ENCODE measurements at places on chromosomes 6 and 20. TPM values are rescaled to one million over a fixed set of nuclear protein-coding genes. Genes with fewer than 3 reads are reported as not detected.

DNA sequence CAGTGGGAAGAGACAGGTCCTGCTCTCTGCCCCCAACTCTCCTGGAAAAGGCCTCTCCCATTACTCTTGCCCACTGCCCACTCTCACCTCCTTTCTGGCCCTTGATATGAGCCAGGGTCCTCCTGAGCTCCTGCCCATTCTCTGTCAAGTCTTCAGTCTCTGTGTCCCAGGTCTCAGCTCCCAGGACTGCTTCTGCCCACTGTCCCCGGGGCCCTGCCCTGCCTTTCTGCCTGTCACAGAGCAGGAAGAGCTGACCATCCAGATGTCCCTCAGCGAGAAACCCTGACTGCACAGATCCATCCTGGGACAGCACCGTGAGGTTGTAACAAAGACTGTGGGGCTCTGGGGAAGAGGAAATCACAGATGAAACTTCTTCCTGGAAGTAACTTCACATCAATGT, 22.2 kb downstream of the HLA-F start:
- DNase-seq, result no peak

GRCh38 chr6:111212625-111213024, 125.3 kb downstream of the SLC16A10 start:
- DNase-seq, result no peak

DNA sequence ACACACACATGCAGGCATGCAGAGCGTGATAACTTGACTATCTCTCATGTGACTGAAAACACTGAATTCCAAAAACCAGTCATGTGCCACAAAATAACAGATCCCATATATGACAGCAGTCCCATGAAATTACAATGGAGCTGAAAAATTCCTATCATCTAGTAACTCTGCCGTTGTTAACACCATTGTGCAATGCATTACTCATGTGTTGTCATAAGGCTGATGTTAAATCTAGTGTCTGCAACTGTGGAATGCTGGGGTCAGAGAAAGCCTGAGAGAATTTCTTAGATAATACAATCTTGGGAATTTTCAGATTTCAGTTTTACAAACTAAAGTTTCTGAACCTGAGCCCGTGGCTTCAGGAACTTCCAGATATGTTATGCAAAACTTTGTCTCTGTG, 70.2 kb downstream of the LYRM4 start:
- no peak for DNase-seq

- no peak for DNase-seq
Observed at GRCh38 chr6:157668713-157669112, 154.3 kb upstream of the SNX9 start.

DNA sequence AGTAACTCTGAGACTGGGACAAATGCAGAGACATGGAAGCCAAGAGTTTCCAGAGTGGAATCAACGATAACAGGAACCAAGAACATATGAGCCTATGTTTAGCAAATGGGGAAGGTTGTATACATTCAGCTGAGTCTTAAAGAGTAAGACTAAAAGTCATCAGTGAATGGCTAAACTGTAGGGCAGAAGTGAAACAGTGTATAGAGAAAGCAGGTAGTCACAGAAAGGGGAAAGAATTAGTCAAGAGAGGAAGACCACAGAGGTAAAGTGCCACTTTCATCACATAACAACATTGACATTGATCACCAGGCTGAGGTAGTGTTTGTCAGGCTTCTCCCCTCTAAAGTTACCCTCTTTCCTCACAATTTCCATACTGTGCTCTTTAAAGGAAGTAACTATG, 306.5 kb upstream of the SPTLC3 start:
- DNase-seq, result no peak

GRCh38 chr6:82138075-82138791, 109.3 kb downstream of the IBTK start:
- no peak for DNase-seq

GRCh38 chr6:131819572-131820124, 11.8 kb downstream of the ENPP1 start:
- DNase-seq, result no peak

GRCh38 chr6:122048570-122048969, 350.9 kb upstream of the HSF2 start:
- DNase-seq, result no peak

GRCh38 chr20:16258766-16259165, 314.5 kb downstream of the KIF16B start:
- no peak for DNase-seq

GRCh38 chr6:65671922-65672321, 35.1 kb downstream of the EYS start:
- DNase-seq, result no peak

AVP gene
- polyA plus RNA-seq, result not detected

SDC4 gene
- polyA plus RNA-seq, result 63.8 TPM

DNA sequence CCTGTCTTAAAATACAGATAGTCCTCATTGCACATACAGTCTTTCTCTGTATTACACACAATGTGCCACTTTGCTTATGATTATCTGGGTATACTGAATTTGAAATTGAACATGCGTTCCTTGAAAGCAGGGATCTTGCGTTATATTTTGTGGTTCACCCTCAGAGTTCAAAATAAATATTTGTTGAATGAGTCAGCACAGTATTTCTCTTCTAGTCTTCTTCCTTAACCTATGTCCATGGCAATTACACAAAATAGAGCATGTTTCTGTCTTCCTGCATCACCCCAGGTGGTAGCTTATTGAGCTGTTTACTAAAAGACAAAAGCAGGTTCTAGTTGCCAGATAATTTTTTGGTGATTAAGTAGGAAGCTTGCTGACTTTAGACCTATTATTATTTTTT, 272.9 kb upstream of the FERMT1 start:
- no peak for DNase-seq

DNA sequence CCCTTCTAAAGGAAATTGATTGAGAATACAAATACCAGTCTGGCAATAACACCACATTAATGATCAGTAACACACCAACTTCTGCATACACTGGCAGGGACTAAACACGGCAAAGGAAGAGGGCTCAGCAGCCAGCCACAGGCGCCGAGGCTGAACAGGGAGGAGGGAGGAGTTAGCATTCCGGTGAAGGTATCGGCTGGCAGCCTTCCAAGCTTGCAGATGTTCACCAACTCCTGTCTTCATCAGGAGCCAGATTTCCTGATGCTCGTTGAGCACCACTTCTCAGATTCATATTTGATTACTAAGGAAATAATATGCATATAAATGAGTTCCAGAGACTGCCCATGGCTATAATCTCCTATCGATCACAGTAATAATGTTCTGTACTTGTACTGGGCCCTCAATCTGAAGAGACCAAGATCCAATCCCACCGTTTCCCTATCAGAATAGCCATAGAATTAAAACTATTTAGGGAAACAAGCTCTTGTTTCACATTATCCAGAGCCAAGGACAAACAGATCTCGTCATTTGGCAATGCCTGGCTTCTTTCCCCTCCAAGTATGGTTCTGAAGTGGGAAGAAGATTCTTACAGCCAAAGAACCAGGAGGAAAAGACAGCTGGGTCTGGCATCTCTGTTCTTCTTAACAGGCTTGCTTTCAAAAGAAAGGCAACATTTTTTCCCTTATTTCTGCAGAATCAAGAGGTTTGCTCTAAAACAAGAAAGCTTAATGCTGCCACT, 42.2 kb downstream of the GFOD1 start:
- peak; percentile 64 for DNase-seq

DNA sequence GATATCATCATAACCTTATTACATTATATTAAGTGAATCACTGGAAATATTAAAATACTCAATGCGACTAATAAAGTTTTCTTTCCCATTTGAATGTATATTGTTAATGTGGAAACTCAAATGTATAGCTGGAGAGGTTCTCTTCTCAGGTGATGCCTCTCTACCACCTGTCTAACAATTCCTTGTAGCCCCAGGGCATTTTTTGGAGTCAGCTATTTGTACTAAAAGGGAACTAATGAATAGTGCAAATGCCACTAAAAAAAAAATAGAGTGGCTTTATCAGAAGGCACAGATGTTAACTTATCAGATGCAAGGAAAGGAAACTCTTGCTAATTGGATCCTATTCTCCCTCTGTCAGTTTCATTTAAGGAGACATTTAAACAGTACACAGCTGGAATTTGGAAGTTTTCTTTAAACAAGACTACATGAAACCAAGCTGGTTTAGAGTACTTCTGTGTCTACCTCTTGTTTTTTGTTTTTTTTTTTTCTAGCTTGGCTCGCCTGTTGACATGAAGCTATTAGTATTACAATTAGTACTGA, 897.0 kb upstream of the SLC35B3 start:
- no peak for DNase-seq

GRCh38 chr20:57435498-57436222, 44.5 kb downstream of the RBM38 start:
- peak; percentile 83 for DNase-seq

GRCh38 chr6:128158496-128158895, 257.6 kb upstream of the THEMIS start:
- no peak for DNase-seq

- DNase-seq, result no peak
Observed at GRCh38 chr6:7543789-7544424, 2.4 kb downstream of the DSP start.

- DNase-seq, result no peak
Observed at GRCh38 chr20:8118039-8118438, 14.0 kb upstream of the PLCB1 start.

DNA sequence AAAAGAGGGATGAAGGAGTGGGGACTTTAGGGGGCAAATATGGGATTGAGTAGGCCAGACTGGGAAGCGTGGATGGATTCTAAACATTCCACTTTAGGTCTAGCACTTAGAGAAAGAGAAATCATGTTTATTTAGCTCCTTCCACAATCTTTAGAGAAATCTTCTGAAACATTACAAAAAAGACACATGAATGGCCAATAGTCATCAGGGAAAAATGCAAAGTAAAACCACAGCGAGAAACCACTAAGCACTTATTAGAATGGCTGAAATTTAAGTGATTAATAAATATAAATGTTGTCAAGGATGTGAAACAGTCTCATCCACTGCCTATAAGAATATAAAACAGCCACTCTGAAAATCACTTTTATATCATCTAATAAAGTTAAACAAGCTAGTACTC, 46.9 kb downstream of the HLA-A start:
- DNase-seq, result no peak

DNA sequence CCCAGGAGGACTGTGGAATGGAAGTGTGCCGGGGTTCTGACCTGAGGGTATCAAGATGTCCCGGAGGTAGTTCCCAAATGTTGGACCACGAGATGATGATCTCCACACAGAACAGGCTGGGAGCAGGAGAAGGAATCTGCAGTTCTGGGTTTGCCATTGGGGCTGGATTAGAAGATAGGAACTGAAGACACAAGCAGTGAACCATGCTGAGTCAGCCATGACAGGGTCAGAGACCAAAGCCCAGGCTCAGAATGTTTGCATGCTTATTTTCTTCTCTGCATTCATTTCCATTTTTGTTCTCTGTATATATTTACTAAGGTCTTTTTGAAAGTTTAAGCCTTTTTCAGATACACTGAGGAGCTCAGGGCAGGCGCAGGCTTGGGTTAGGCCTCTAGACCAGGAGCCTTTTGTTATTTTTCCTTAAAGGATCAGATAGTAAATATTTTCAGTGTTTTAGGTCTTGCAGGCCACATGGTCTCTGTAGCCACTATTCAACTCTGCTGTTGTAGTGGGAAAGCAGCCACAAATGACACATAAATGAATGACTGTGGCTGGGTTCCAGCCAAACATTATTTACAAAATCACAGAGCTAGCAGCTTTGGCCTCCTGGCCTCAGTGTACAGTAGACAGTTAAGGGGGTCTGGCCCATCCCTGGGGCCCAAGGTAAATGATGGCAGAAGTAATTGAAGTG, 28.5 kb downstream of the SLC35D3 start:
- no peak for DNase-seq

LKAAEAR1 gene
- 0.41 TPM for polyA plus RNA-seq

Measured in right cardiac atrium (tissue), 5 donors.